ENCODE measurements at places on chromosomes 2 and 18.

DNA sequence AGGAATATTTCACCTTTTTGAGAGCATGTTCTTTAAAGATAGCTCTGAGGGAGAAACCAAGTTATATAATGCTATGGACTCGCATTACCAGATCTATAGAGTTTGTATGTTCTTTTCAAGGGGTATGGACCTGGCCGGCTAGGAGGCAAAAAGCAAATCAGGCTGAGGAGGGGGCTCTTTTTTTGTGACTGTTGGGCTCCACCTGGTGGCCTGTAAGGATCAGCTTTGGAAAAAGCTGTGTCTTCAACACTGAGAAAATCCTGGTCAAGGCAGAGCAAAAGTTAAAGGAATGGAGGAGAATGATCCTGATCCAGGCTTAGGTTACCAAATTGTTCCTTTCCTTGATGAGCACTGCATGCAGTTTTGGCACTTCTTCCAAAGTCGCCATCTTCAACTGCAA lies 180.5 kb downstream of the DIS3L2 start:
- DNase-seq: no peak

GRCh38 chr2:190551928-190552327 lies 17.4 kb upstream of the NEMP2 start:
- DNase-seq: no peak

DNA sequence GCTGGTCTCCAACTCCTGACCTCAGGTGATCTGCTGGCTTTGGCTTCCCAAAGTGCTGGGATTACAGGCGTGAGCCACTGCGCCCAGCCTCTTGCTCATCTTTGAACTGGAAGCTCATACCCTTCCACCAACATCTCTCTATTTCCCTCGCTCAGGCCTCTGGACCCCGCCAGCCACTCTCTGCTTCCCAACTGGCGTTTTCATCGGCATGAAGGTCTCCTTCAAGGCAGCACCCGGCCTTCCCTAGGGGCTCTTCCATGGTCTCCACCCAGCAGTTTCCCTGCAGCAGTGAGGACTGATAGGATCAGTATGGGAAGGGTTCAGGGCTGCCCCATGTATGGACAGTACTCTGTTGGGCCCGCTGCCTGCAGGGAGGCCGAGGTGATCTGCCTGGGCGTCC lies 65.8 kb upstream of the HS6ST1 start:
- no peak for DNase-seq

GRCh38 chr2:60992985-60993392 lies 24.5 kb upstream of the PEX13 start:
- no peak for DNase-seq

- no peak for DNase-seq
Measured at GRCh38 chr18:24027156-24027827, 12.7 kb downstream of the TTC39C start.

DNA sequence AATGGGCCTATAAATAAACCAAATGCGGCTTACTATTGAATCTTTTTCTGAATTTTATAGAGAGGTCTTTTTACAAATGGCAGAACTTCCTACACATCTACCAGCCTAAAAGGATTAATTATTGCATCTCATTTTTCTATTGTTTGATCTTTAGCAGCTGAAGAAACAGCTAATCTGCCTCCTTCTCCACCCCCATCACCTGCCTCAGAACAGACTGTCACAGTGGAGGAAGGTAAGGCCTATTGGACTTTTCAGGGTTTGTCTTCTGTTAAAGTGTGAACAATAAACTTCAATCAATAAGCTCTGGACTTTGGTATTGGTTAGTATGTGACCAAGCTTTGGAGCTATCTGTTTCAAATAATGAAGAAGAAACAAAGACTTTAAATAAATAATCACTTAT lies 91.0 kb upstream of the UNC80 start:
- no peak for DNase-seq

GRCh38 chr2:218805627-218806026 lies 23.7 kb downstream of the CYP27A1 start:
- no peak for DNase-seq

- DNase-seq: no peak
Measured at GRCh38 chr2:197052356-197052755, 125.8 kb upstream of the PGAP1 start.

GRCh38 chr18:33817096-33817495 lies 239.1 kb downstream of the ASXL3 start:
- no peak for DNase-seq

GRCh38 chr2:164706522-164706921 lies 85.2 kb upstream of the GRB14 start:
- no peak for DNase-seq

DNA sequence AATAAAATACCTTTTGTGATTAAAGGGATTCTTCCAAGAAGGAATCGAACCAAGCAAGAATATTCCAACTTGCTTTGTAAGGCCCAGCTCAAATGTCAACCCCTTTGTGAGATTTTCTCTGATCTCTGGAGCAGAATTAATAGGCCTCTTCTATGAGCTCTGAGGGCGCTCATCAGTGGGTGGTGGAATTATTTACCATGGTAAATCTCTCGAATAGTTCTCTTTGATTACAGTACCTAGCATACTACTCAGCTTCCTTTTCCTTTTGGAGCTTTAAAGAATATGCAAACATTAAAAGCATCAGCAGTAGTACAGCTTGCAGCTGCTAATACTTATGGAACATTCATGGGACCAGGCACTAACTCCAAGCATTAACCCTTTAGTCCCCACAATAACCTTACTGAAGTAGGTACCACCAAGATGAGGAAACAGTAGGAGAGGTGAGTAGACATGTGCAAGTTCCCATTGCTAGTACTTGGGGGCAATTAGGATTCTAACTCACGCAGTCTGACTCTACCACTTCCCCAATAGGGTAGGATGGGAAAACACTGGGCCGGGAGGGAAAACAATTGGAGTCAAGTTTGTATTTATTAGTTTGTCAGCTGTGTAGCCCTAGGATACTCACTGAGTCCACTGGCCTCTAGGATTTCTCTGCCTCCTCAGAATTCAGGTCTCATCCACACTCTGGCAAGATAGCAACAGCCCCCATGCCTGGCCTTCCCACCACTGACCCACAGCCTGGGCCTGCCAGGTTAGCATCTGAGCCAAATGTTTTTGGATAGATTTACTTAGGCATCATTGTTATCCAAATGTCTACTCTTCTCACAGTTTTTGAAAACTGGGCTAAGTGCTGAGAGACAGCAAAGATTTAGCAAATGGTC lies 21.7 kb downstream of the ADD2 start:
- DNase-seq: no peak

DNA sequence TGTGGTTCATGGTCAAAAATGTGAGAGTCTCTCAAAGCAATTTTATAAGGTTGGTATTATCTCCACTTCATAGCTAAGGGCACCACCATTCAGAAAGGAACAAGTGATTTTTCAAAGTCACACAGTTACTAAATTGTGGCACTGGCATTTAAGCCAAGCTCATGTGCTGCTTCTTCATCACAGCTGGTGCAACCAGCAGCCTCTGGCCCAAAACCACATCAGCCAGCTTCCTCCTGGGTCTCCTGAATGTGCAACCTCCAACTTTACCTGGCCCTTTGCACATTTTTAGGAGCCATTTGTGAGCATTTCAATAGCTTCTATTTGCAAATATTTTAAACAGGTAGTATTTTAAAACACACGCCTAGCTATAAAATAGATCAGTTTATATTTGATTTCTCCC lies 293.7 kb downstream of the BCL11A start:
- no peak for DNase-seq

DNA sequence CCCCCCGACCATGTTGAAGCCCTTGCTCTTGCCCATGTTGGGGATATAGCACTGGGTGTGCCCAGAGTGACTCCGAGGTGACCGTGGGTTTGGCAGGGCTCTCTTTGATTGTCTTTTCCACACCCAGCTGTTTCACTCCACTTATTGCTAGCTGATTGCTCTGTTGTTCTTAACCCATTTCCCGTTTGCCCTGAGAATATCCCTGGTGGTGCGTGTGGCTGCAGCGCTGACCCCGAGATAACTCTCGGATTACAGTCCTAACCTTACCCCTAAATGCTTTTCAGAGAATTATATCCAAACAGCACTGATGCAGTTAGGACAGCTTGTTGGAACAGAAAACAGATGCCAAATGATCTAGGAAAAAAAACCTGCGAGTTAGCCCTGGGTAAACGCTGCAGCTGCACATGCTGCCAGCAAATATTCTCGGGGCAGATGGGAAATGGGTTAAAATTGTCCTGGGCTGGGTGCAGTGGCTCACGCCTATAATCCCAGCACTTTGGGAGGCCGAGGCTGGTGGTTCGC lies 34.3 kb upstream of the SNORC start:
- DNase-seq: no peak

- no peak for DNase-seq
Measured at GRCh38 chr18:79556829-79557585, 122.6 kb upstream of the CTDP1 start.

- DNase-seq: no peak
Measured at GRCh38 chr18:35413163-35413511, 36.0 kb upstream of the ZNF396 start.

GRCh38 chr2:75276093-75277029 lies 77.0 kb upstream of the TACR1 start:
- no peak for DNase-seq

- DNase-seq: no peak
Measured at GRCh38 chr18:28112056-28112470, 64.9 kb downstream of the CDH2 start.

GRCh38 chr2:186771850-186772463 lies 77.0 kb downstream of the ZSWIM2 start:
- no peak for DNase-seq

- DNase-seq: no peak
Measured at GRCh38 chr2:65228263-65228750, 676 bp downstream of the ACTR2 start.

- no peak for DNase-seq
Measured at GRCh38 chr18:35474884-35475283, 22.9 kb downstream of the INO80C start.

DNA sequence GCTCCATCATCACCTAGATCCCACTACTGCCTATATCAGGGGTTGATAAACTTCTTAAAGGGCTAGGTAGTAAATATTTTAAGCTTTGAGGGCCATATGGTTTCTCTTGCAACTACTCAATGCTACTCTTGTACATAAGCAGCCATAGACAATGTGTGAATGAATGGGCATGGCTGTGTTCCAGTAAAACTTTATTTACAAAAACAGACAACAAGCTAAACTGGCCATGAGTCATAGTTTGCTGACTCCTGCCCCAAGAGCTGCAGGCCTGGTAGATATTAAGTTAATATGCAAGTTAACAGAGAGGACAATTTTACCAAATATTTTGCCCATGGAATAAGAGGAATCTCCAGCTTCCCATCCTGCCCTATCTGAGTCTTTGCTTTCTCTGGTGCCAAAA lies 29.8 kb upstream of the MYO3B start:
- DNase-seq: no peak

- DNase-seq: no peak
Measured at GRCh38 chr18:32349728-32350395, 120.8 kb downstream of the GAREM1 start.

All from iPS DF 6.9 (cell line).